ENCODE measurements at places on chromosomes 4 and X.

DNA sequence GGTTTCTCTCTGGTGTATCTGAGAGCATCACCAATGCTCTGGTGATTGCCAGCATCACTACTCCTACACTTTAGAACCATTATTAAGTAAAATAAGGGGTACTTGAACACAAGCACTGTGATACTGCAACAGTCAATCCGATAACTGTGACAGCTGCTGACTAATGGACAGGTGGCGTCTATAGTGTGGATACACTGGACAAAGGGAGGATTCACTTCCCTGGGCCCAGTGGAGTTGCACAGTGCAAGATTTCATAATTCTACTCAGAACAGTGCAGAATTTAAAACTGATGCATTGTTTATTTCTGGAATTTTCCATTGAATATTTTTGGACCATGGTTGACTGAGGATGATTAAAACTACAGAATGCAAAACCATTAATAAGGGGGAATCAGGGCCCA lies 97.8 kb downstream of the SHROOM3 start:
- DNase-seq: no peak

DNA sequence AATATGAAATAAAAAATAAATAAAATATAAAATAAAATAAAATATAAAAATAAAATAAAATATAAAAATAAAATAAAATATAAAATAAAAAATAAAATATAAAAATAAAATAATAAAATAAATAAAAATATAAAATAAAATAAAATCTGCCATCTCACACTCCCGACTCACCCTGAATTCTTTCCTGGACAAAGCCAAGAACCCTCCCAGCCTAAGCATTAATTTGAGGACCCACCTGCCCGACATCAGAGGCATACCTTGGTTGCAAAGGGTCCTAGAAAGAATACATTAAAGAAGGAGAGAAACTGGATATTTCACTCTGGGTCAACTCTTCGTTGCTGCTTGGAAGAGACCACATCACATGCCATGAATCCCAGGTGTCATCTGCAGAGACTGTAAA lies 138.3 kb downstream of the CRLF2 start:
- DNase-seq: no peak

GRCh38 chr4:153789741-153790499 lies 1.0 kb upstream of the SFRP2 start:
- no peak for DNase-seq

GRCh38 chr4:76197971-76198410 lies 15.6 kb downstream of the SCARB2 start:
- DNase-seq: no peak

- no peak for DNase-seq
Measured at GRCh38 chr4:55446578-55446922, 50.8 kb downstream of the TMEM165 start.

DNA sequence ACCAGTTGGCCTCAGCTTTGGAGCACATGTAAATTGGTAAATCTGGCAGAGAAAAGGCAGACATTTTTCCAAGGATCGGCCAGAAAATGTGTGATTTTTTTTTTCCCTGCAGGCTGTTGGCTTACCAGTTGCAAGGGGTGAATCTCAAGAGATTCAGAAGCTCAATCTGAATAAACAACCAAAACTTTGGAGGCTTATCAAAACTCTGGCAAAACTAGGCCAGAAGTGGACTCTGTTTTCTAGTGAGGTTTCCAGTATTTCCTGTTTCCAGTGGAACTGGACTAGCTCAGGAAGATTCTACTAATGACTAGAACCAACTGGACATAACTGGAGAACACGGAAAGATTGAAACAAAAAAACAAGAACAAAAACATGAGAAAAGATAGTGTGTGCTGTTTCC lies 191.3 kb downstream of the SMIM20 start:
- no peak for DNase-seq
